ENCODE measurements at places on chromosomes 13 and 19. TPM values are rescaled to one million over a fixed set of nuclear protein-coding genes. Genes with fewer than 3 reads are reported as not detected.

- no peaks in the 10 kb centered on the region for H3K36me3 ChIP-seq
- no peaks in the 10 kb centered on the region for H3K4me1 ChIP-seq
- H3K27ac ChIP-seq: peak overlapping the region; percentile 77
- peak overlapping the region; percentile 91 for H3K4me3 ChIP-seq
These were observed 603 bp downstream of the ZC3H13 start for GRCh38 chr13:46051968-46052318.

DNA sequence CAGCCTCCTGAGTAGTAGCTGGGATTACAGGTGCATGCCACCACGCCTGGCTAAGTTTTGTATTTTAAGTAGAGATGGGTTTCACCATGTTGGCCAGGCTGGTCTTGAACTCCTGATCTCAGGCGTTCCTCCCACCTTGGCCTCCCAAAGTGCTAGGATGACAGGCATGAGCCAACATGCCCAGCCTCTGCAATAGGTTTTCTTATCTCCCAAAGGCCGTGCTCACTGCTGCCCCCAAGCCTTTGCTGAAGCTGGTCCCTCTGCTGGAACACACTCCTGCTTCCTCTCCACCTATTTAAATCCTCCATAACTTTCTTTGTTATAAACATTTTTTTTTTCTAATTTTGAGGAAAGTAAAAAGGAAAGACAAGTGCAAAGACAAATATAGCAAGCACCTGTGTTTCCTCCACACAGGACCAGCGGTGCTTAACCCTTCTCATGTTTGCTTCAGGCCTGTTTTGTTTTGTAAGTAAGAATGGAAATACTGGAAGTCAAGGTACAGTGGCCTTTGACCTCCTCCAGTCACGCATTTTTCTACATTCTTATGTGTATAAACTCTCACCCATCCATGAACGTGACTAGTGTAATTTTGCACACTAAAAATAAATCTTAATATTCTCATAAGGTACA lies 14.5 kb upstream of the TNFAIP8L1 start:
- no peaks in the 10 kb centered on the region for H3K4me1 ChIP-seq
- no peak for DNase-seq
- H3K36me3 ChIP-seq: no peaks in the 10 kb centered on the region
- H3K27ac ChIP-seq: no peak overlapping the region

DNA sequence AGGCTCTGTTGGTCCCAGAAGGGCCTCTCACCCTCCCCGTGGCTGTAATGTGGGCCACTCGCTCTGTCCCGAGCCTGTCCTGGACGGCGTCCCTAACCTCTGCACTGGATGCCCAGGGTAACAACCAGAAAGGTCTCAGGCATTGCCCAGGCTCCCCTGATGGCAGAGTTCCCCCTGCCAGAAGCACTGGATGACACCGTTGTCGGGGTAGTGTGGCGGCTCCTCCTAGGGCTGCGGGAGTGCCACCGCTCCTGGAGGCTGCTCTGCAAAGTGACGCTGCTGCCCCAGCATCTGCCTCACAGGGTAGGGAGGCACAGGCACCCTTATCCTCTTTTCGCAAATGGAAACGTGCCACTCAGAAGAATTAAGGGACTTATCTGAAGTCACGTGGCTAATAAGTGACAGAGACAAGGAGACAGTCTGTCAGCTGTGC lies 32.0 kb downstream of the MPHOSPH8 start:
- H3K36me3 ChIP-seq: no peaks in the 10 kb centered on the region
- no peaks in the 10 kb centered on the region for H3K4me1 ChIP-seq
- H3K4me3 ChIP-seq: no peak overlapping the region
- H3K27ac ChIP-seq: no peak overlapping the region

DNA sequence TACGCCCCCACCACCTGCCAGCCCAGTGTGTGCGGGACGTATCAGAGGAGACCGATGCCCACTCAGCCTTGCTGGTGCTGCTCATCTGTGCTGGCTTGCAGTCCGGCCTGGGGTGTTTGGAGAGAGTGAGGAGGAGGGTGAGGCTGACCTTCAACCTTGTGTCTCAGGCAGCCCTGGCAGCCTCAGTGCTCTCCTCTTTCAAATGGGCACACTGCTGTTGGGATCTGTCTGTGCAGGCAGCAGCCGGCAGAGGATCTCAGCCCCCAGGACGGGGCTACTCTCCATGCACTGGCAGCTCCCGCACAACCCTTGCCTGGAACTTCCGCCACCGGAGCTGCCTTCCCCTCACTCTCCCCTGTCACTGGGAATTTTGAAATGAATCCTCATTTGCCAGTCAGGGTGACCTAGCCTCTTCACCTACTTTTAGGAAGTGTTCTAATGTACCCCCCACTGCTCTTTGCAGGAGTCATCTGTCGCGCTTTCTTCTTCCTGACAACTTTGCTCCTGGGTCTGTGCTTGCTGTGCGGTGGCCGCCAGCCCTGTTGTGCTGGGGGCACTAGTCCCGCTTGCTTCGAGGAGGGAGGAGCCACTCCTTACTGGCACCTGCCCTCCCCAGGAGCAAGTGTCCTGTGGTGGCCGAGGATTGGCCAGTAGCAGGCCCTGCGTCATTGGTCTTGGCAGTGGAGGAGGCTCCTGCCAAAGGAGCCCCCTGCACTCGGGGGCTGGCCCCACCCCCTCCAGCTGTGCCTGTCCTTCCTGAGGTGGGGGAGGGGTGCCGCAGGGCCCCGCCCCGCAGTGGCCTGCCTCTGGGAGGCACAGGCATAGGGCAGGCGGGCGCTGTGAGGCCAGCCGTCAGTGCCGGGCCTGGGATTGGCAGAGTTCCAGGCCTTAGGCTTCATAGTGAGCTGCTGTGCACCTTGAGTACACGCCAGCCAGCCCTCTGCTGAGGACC lies 53.4 kb downstream of the TSSK6 start:
- H3K36me3 ChIP-seq: no peaks in the 10 kb centered on the region
- H3K27ac ChIP-seq: peak overlapping the region; percentile 80
- peaks cover 39% of the 10 kb centered on the region for H3K4me1 ChIP-seq
- no peaks in the 10 kb centered on the region for H3K27me3 ChIP-seq

DNA sequence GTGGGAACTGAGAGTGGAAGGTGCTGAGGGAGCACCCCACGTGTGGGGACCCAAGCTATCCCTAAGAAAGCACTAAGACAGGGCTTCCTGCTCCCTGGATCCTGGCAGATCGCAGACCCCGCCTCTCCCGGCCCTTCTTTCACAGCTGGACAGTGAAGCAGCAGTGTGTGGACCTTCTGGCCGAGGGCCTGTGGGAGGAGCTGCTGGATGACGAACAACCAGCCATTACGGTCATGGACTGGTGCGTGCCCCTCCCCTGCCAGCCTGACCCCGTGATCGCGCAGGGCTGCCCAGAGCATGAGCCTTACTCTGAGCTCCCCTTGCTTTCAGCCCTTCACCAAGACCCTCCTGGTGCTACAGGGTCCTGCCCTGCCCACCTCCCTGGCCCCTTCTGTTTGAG lies 2.3 kb downstream of the NCCRP1 start:
- H3K27me3 ChIP-seq: no peaks in the 10 kb centered on the region
- H3K4me1 ChIP-seq: peaks cover 4% of the 10 kb centered on the region
- peak; percentile 51 for DNase-seq
- no peak overlapping the region for H3K27ac ChIP-seq

DNA sequence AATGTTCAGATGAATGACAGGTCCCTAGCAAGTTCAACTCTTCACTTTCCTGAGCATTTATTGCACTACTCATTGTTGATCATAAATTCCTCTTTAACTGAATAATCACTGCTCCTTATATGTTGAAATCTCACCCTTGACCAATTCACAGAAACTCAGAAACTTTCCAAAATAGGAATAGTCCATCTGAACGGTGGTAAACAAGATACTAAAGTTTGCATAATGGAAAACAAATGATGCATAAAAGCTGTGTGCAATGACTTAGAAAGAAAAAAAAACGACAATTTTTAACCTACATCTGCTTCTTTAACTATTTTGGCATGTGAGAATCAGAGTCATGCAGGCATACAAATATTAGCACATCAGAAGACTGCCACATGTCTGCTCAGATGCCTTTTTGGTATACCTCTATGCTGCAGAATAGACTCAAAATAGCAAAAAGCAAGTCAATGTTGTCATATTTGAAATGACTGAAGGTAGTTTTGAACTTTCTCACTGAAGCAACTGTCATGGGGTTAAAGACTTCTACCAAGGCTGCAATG lies 34.8 kb downstream of the SLC10A2 start:
- DNase-seq: no peak
- no peaks in the 10 kb centered on the region for H3K4me1 ChIP-seq
- H3K27me3 ChIP-seq: no peaks in the 10 kb centered on the region
- H3K36me3 ChIP-seq: no peaks in the 10 kb centered on the region
- no peak overlapping the region for H3K27ac ChIP-seq

- H3K27ac ChIP-seq: no peak overlapping the region
- no peak overlapping the region for H3K4me3 ChIP-seq
- no peaks in the 10 kb centered on the region for H3K4me1 ChIP-seq
- H3K27me3 ChIP-seq: no peaks in the 10 kb centered on the region
- no peak for DNase-seq
These were observed 79.3 kb upstream of the TM9SF2 start for GRCh38 chr13:99421758-99422585.

- no peak for DNase-seq
- no peaks in the 10 kb centered on the region for H3K36me3 ChIP-seq
- no peaks in the 10 kb centered on the region for H3K27me3 ChIP-seq
- H3K4me3 ChIP-seq: no peak overlapping the region
- H3K4me1 ChIP-seq: no peaks in the 10 kb centered on the region
These were observed 103.4 kb upstream of the POSTN start for GRCh38 chr13:37701972-37702371.

The ANKLE1 gene
- 1.4 TPM for total RNA-seq

The NALCN gene
- 3.3 TPM for total RNA-seq

All from ovary (tissue), 10 donors.